ENCODE measurements at places on chromosomes 7 and 10. TPM values are rescaled to one million over a fixed set of nuclear protein-coding genes. Genes with fewer than 3 reads are reported as not detected.

EPC1 gene
- 23.0 TPM for total RNA-seq

FANK1 gene
- 2.2 TPM for total RNA-seq

POU6F2 gene
- not detected for total RNA-seq

EGFR gene
- total RNA-seq = 94.1 TPM

DYDC1 gene
- total RNA-seq = not detected

GRCh38 chr10:75363431-75363830, 38.1 kb downstream of the ZNF503 start:
- DNase-seq = no peak

DNA sequence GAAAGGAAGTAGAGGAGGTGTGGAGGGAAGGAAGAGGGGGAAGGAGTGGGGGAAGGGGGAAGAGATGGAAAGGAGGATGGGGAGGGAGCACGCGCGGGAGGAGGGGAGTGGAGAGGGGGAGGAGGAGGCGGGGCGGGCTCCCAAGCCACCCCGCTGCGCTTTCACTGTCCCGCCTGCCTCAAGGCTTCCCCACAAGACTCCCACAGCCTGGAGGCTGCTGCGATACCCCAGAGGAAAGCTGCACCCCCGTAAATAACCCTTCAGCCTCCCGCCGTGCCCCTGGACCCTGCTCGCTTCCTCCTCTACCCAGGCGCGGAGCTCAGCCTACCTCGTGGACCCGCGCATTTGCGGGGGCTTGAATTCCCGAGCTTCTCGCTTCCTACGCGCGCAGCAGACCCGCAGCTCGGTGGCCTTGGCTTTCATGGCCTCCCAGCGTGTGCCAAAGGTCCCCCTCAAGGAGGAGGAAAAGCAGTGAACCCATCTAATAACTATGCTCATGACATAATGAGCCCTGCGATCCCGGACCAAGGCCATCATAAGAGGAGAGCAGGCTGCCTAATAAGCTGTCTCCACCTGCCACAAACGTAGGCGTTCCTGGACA, at the start of gene C10orf67:
Gene C10orf67 (minus strand): TSS at position 557 of the 601 bp plus-strand sequence. CDS start 23 bp downstream, at position 534.
- no peak for DNase-seq

DNA sequence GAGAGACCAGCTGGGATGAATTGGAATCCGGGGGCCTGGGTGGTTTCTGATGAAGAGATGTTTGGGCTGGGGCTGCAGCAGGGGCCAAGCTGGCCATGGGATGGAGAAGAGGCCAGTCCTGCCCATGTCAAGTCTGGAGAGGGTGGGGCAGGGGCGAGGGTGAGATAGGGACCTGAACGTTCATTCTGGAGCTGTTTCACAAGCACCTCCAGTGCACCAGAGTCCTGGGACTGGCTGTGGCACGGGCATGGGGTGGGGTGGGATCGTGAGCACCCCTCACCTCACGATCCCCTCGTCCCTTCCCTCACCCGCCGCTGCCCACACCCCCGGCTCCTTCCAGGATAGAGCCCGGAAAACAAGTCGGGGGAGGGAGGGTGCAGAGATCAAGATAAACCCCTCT, 25.8 kb upstream of the PSMG3 start:
- no peak for DNase-seq

DNA sequence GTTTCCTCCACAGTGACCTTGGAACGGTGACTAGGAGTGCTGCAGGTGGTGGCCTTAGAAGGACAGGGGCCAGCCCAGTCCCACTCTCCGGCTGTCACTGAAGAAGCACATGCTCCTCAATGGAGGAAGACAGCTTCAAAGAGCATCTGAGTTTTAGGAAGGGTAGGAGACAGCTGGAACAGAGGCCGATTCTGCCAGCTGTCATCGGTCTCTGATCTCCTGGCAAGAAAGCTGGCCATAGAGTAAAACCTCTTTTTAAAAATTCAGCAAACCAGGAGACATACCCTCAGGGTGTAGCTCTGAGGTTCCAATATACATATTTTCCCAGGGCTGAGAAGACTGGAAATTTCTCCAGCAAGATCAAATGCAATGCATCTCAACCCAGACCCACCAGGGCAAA, 55.9 kb downstream of the KCNMA1 start:
- no peak for DNase-seq

- no peak for DNase-seq
Observed at GRCh38 chr7:42915356-42915755, 3.5 kb upstream of the C7orf25 start.

GRCh38 chr7:74183653-74184450, 9.7 kb downstream of the EIF4H start:
- no peak for DNase-seq

DNA sequence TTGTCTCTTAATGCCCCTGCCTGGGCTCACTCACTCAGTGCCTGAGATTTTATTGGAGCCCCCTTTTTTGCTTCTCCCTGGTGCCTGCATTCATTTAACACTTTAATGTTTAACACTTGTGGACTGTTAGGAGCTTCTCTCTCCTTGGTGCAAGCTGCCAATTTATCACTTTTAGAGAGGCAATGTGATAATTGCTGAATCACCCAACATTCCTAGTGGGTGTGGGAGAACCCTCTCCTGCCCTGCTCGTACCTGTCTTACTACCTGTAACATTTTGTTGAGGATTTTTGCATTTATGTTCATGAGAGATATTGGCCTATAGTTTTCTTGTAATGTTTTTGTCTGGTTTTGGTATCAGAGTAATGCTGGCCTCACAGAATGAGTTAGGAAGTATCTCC, 13.2 kb downstream of the STAM start:
- DNase-seq = no peak

DNA sequence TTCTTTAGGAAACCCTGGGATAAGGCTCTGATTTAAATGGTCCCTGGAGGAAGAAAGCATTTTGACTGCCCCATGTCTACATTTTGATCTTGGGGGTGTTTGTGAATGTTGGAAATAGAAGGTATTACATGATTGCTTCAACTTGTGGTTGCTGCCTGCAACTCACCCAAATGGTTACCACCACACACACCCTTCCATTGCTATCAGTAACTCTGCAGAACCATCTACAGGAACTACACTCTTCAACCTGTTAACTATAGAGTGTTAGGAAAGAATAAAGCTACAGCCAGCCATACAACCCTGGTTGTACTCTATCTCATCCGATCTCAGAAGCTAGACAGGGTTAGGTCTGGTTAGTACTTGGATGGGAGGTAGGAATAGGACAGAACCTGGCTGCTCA, 71.2 kb downstream of the APBB1IP start:
- DNase-seq = no peak

GRCh38 chr10:92880917-92881316, 32.6 kb downstream of the EXOC6 start:
- DNase-seq = no peak

DNA sequence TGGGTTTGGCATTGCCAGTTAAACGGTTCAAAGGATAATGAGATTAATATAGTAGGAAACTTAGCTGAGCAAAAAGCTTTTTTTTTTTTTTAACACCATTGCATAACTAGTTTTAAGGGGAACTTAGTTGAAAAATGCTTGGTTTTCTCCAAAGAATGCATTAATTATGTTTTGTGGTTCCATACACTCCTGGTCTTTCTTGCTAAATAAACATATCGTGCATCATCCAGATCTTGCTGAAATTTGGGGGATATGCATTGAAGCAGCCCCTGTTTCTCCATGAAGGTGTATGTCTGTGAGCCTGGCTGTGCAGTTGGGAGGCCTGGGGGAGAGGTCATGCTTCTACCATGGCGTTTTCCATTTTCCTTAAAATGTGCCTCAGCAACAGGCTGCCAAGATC, 558.2 kb upstream of the GALNT17 start:
- DNase-seq = no peak

GRCh38 chr7:158479021-158479663, 108.5 kb downstream of the PTPRN2 start:
- no peak for DNase-seq

DNA sequence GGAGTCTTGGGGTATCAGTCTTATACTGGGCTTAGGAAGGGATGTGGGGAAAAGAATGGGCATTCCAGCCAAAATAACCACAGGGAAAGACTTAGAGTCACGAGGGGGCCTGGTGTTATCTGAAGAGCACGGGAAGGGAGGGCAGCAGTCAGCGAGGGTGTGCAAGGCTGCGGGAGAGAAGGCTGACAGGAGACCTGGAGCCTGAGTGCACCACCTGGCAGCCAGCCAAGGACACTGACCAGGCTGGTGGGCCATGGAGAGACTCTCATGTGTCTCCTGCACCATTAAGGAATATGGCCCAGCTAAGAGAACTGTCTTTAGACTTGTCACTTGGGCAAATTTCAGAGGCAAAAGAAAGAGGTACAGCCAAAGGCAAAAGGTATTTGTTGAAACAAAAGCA, 69.6 kb downstream of the PKD1L1 start:
- no peak for DNase-seq

DNA sequence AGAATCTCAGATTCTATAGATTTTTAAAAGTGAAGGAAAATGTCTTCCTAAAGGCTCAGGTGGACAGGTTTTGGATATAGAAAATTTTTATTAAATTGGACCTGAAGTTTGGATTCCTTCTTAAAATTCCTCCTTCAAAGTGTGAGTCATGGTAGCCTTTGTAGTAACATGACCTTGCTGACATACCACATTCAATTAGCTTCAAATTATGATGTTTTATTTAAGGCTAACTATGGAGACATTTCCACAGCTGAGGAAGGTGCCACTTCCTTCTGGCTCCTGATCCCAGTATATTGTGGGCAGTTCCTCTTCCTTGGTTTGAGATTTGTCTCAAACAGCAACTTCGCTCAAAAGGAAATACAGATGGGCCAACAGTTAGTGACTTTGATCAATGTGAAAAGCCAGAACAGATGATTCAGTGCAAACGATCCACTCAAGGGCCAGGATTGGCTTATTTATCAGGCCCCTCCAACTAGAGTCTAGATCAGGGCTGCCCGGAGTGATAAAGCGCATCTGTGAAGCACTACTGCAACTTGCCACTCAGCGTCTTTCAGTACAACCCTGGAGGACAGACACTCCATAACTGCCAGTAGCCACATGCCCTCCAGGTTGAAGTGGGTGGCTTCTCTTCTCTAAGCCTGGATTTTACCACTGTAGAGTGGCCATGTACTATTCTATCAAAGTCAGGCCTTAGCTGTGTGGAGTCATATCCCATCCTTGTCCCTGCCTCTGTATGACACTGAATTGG, 573.5 kb downstream of the KIF20B start:
- no peak for DNase-seq

DNA sequence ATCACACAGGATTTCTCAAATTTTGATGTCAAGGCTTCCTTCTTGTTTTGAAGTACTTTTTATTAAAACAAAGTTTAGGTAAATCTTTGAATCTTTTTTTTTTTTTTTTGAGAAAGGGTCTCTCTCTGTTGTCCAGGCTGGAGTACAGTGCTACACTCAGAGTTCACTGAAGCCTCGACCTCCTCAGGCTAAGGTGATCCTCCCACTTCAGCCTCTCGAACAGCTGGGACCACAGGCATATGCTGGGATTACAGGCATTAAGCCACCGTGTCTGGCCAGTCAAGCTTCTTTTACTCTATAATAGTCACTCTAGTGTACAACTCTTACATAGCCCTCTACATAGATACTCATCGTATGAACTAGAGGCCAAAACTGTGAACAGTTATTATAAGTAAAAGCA, 3.4 kb downstream of the RUFY2 start:
- peak; percentile 17 for DNase-seq

GRCh38 chr10:86941991-86942421, 15.4 kb downstream of the MMRN2 start:
- DNase-seq = no peak

DNA sequence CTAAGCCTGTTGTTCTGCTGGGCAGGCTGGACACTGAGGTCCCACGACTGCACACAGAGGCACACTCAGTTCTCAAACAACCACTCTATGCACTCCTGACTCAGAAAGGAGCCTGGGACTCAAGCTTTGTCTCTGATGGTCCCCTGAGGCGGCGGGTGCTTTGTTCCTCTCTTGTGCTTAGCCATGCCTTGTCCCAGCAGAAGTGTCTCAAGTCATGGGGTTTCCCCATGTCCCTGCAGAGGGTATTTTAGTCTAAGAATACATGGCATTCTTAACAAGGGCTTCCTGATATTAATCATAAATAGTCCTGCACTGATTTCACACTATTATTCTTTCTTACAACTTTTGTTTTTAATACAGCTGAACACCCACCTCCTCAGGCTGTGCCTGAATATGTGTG, 72.5 kb downstream of the CXCL12 start:
- no peak for DNase-seq

- no peak for DNase-seq
Observed at GRCh38 chr7:18133921-18134320, 106.3 kb upstream of the PRPS1L1 start.

- DNase-seq = peak; percentile 6
Observed at GRCh38 chr10:22053048-22053447, 49.5 kb upstream of the DNAJC1 start.

DNA sequence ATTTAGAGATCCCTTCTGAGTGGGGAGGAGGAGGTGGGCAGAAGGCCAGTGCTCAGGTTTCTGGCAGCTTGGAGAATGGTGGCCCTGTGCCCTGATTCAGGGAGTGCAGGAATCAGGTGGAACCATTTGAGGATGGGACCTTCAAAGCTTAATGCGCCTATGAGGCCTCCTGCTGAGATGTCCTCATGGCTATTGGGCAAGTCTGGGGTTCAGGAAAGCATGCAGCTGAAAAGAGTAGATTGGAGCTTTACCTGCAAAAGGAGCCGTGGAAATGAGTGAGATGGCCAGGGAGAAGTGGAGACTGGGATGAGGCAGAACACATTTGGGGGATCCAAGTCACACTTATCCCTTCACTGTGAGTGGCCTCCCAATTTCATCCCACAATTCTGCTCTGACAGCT, 6.1 kb downstream of the FFAR4 start:
- no peak for DNase-seq

GRCh38 chr10:56537984-56538383, 176.9 kb upstream of the ZWINT start:
- peak; percentile 25 for DNase-seq

- DNase-seq = no peak
Observed at GRCh38 chr10:101450277-101451080, 96.5 kb downstream of the BTRC start.

DNA sequence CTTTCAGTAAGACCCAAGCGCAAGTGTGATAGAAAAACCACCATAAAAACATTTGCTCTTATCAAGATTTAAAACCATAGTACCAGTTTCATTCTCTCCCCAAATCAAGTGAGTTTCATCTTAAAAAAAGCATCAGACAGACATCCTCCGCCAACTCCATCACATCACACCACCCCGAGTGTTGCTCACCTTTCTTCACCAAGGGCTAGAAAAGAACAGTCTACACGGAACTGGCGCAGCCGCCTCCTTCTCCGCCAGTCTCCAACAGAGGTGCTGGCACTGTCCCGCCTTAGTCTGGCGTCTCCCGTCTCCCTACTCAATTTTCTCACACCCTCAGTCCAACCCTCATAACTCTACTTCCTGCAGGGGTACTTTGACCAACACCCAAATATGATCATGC, 46.9 kb upstream of the WIPI2 start:
- DNase-seq = no peak

DNA sequence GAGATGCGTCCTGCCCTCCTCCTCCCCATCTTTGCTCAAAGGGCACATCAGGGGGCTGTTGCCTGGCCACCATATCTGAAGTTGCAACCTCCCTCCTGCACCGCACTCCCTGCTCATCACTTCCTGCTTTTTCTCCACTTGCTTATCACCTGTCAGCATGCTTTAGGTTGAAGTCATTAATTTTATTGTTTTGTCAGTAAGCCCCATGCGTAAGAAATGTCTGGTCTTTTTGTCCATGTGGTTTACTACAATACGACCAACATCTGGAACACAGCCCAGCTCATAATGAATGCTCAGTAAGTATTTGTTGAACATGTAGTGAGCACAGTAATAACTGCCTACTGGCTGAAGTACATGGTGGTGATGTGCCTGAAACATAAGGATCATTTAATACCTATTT, 71.6 kb upstream of the GJD4 start:
- DNase-seq = peak; percentile 12

Measured in LHCN-M2 (cell line).